ENCODE measurements at places on chromosomes 3 and 15. TPM values are rescaled to one million over a fixed set of nuclear protein-coding genes. Genes with fewer than 3 reads are reported as not detected.

Gene CCR5
- not detected for total RNA-seq

Gene ZPLD1
- total RNA-seq: 0.72 TPM

Gene GOLGA6L4
- total RNA-seq: 1.6 TPM

Gene MESP2
- 1.7 TPM for total RNA-seq

Gene PPP1R14D
- not detected for total RNA-seq

Gene ESYT3
- 1.5 TPM for total RNA-seq

Gene RNF168
- 12.5 TPM for total RNA-seq

Gene GNAT1
- total RNA-seq: not detected

Gene TM6SF1
- 0.15 TPM for total RNA-seq

Gene KCNAB1
- not detected for total RNA-seq

Gene EPB42
- not detected for total RNA-seq

Gene RBP2
- total RNA-seq: not detected

Gene CLRN1
- total RNA-seq: not detected

Gene CFAP92
- total RNA-seq: 0.61 TPM

Gene SLC24A5
- not detected for total RNA-seq

Gene SPTSSB
- 0.23 TPM for total RNA-seq

Gene COL7A1
- 323 TPM for total RNA-seq

Gene EIF4E3
- 1.4 TPM for total RNA-seq

Gene TEX55
- not detected for total RNA-seq

Gene GOLGA8R
- total RNA-seq: not detected

Gene C3orf33
- total RNA-seq: 1.4 TPM

Gene ITPR1
- 2.7 TPM for total RNA-seq

Gene RASL12
- total RNA-seq: not detected

Data from hair follicular keratinocyte (primary cell).